ENCODE measurements at places on chromosomes 16 and 17. TPM values are rescaled to one million over a fixed set of nuclear protein-coding genes. Genes with fewer than 3 reads are reported as not detected.

DNA sequence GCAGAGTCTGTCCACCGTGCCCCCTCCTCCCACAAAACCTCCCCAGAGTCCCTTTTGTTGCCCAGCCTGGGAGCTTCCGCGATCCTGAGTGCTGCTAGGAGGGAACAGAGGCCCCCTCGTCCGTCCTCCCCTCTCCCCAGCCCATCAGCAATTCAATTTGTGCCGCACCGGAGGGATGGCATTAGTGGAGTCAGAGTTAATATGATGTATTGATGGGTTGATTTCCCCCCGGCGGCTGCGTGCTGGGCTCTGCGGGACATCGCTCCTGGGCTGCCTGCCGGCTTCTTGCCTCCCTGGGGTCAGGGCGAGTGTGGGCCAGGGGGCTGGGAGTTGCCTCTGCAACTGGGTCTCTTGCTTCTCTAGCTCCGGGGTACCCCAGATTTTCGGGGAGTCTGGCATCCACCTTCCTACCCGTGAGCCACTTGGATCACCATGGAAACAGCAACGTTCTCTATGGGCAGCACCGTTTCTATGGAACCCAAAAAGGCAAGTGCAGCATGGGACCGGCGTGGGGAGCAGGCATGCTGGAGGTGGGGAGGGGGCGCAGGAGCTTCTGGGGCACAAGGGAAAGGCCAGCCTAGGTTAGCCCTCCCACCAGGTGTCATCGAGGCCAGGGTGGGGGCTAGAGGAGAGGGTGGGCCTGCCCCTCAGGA, 42.9 kb downstream of the BAHCC1 start:
- H3K36me3 ChIP-seq: no peaks in the 10 kb centered on the region
- no peak for DNase-seq
- H3K4me3 ChIP-seq: no peak overlapping the region
- H3K27me3 ChIP-seq: no peaks in the 10 kb centered on the region
- H3K27ac ChIP-seq: no peak overlapping the region
- no peaks in the 10 kb centered on the region for H3K4me1 ChIP-seq

DNA sequence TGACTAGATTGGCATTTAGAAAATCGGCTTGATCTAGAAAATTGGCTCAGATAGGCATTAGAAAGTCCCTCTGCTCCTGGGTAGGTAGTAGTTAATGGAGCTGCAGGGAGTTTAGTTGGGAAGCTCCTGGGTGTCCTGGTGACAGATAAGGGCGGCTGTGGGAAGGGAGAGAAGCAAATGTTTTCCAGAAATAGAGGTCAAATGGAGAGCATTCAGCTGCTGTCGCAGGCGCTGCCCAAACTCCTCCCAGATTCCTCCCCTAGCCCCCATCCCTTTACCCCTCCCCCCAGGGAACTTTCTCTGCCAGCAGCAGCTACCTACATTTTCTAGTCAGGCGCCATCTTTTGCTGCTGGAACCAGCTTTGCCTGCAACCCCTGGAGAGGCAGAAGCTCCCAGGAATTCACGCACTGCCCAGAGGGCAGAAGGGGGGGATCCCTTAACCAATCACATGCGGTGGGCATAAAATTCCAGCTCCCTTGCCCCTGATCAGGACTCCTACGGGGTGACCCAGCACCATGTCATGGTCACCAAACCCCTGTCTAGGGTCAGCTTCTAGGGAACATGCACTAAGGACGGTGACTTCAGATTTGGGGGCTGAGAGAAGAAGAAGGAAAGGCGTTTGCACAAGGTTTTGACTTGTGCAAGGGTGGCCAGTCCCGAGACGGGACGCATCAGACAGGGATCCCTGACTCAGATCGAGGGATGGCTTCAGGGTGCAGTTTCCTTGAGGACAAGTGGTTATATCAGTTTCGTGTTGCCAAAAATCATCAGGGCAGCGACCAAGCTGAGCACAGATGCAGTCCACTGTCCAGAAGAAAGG, 43.8 kb downstream of the SOCS1 start:
- H3K4me1 ChIP-seq: peaks cover 4% of the 10 kb centered on the region
- H3K36me3 ChIP-seq: no peaks in the 10 kb centered on the region
- H3K27ac ChIP-seq: no peak overlapping the region
- DNase-seq: no peak
- no peak overlapping the region for H3K4me3 ChIP-seq

GRCh38 chr16:30666681-30667080, 8.4 kb downstream of the FBRS start:
- no peak overlapping the region for H3K4me3 ChIP-seq
- H3K27ac ChIP-seq: no peak overlapping the region
- peaks cover 16% of the 10 kb centered on the region for H3K36me3 ChIP-seq
- no peaks in the 10 kb centered on the region for H3K27me3 ChIP-seq
- no peak for DNase-seq

DNA sequence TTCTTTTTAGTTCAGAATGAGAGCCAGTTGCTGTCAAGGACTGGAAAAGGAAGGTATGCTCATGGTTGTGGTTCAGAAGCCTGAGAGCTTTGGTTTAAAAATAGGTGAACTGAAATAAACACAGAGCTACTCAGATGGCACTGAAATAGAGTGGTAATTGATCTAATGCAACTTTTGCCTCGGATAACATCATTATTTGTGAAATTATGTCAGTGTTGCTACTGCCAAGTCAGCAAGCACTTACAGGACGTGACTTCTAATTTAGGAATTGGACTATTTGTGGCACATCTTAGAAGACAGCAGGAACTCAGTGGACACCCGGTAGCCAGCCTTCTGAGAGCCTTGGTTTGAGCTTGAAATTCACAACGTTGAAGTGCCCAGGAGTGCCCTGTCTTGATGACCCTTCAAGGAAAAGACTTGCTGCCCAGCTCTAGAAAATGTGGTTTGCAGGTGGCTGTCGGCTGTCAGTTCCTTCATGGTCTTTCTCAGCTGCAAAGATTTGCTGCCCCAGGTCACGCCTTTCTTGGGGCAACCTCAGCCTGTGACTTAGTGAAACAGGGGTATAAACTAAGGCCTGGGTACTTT, 42.0 kb upstream of the XYLT1 start:
- no peaks in the 10 kb centered on the region for H3K36me3 ChIP-seq
- H3K27ac ChIP-seq: no peak overlapping the region
- H3K27me3 ChIP-seq: no peaks in the 10 kb centered on the region
- H3K4me1 ChIP-seq: no peaks in the 10 kb centered on the region

GRCh38 chr16:85098565-85098964, 13.7 kb downstream of the CIBAR2 start:
- no peaks in the 10 kb centered on the region for H3K36me3 ChIP-seq
- no peak overlapping the region for H3K4me3 ChIP-seq
- peaks cover 4% of the 10 kb centered on the region for H3K4me1 ChIP-seq
- peaks cover 3% of the 10 kb centered on the region for H3K27me3 ChIP-seq
- H3K27ac ChIP-seq: no peak overlapping the region

UMOD gene
- not detected for total RNA-seq

GRCh38 chr16:69626256-69626655, 60.5 kb downstream of the NFAT5 start:
- no peak for DNase-seq
- H3K4me3 ChIP-seq: no peak overlapping the region
- H3K36me3 ChIP-seq: peaks cover 12% of the 10 kb centered on the region
- peaks cover 4% of the 10 kb centered on the region for H3K4me1 ChIP-seq

- H3K27me3 ChIP-seq: peaks cover 6% of the 10 kb centered on the region
- no peak for DNase-seq
- peaks cover 21% of the 10 kb centered on the region for H3K4me1 ChIP-seq
These were observed 29.2 kb downstream of the ABCC3 start for GRCh38 chr17:50663812-50664374.

GRCh38 chr17:2595716-2596115, 2.3 kb downstream of the PAFAH1B1 start:
- H3K27me3 ChIP-seq: no peaks in the 10 kb centered on the region
- H3K36me3 ChIP-seq: peaks cover 3% of the 10 kb centered on the region
- H3K4me1 ChIP-seq: peaks cover 27% of the 10 kb centered on the region
- peak overlapping the region; percentile 97 for H3K27ac ChIP-seq
- H3K4me3 ChIP-seq: peak overlapping the region; percentile 100
- DNase-seq: no peak

RDM1 gene
- total RNA-seq: 3.9 TPM

DNA sequence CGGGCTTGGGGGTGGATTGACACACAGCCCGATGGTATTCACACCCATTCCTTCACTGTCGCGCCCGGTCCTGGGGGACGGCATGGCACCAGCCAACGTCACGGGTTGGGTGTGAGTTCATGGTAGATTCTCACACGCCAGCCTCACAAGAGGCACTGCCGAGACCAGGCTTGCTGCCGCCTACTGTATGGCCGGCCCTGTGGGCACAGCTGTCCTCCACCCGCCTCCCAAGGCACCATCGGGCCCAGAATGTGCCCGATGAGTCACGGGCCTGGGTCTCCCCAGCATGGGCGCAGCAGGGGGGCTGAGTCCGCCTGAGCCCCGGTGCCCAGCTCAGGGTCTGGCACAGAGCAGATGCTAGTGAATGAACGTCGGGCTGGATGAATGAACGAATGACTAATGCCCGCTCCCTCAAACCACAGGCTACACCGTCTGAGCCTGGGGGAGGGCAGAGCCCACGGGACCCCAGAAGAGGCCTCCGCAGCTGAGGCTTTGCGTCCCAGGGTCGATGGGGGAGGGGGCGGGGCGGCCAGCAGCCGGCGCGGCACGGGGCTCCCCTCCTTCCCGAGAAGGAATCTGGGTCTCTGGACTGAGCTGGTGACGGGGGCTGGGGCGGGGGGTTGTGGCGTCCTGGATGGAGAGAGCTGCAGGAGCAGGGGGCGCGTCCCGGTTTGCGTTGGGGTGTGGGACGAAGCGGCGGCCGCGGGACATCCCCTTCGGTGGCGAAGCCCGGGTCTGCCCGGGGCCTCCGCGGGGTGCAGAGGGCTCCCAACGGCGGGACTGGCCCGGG, 829 bp downstream of the PITPNM3 start:
- peaks cover 60% of the 10 kb centered on the region for H3K27me3 ChIP-seq
- H3K4me1 ChIP-seq: peaks cover 28% of the 10 kb centered on the region

LRRC75A gene
- 2.9 TPM for total RNA-seq

DNA sequence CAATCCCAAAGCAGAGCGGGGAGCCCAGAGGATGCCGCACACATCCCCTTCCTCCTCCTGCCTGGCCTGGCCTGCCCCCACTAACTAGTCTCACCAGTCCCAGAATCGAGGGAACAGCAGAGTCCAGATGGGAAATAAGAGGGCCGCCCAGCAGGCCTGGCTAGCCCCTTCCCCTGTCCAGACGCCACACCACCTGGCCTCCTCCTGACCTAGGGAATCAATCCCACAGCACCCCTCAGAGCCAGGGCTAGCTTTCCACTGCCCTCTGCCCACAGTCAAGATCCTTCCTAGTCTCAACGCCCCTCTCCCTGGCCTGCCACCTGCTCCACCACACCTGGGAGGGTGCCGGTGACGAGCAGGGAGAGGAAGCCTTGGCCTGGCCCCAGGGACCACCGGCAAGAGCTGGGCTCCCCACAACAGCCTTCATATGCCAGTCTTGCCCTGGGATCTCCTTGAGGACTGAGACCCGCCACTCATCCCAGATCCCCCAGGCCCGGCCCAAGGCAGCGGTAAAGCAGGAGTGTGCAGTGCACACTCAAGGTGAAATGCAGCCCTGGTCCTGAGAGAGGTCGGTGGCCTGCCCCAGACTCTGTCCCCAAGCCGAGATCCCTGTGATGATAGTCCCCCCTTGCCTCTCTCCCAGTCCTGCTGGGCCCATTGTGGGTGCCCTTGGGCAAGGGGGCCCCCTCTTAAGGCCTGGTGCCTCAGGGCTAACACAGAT, 27.9 kb downstream of the KATNB1 start:
- DNase-seq: no peak
- peaks cover 6% of the 10 kb centered on the region for H3K36me3 ChIP-seq
- no peaks in the 10 kb centered on the region for H3K27me3 ChIP-seq
- peak overlapping the region; percentile 61 for H3K27ac ChIP-seq

TMC6 gene
- total RNA-seq: 122 TPM

DNA sequence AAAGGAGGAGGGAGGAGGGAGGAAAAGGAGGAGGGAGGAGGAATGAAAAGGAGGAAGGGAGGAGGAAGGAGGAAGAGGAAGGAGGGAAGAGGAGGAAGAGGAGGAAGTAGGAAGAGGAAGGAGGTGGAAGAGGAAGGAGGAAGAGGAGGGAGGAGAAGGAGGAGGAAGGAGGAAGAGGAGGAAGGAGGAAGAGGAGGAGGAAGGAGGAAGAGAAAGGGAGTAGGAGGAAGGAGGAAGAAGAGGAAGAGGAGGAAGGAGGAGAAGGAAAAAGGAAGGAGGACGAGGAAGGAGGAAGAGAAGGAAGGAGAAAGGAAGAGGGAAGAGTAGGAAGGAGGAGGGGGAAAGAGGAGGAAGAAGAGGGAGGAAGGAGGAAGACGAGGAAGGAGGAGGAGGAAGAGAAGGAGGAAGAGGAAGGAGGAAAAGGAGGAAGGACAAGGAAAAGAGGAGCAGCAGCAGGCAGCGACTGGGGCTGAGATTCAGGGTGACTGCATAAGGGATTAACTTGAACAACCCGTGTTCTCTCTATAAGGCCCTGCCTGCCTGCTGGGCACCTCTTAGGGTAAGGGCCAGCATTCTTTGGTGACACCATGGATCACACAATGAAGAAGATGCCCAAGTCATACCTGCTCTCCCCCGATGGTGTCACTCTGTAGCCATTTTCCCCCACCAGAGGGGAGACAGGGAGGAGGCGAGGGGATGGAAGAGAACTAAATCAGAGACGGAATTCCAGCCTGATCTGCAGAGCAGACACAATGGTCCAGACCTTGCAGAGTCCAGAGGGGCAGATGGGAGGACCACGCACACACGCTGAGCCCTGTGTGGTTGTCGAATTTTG, 1.4 kb upstream of the IL34 start:
- H3K4me1 ChIP-seq: no peaks in the 10 kb centered on the region
- H3K4me3 ChIP-seq: no peak overlapping the region
- H3K36me3 ChIP-seq: no peaks in the 10 kb centered on the region

DNA sequence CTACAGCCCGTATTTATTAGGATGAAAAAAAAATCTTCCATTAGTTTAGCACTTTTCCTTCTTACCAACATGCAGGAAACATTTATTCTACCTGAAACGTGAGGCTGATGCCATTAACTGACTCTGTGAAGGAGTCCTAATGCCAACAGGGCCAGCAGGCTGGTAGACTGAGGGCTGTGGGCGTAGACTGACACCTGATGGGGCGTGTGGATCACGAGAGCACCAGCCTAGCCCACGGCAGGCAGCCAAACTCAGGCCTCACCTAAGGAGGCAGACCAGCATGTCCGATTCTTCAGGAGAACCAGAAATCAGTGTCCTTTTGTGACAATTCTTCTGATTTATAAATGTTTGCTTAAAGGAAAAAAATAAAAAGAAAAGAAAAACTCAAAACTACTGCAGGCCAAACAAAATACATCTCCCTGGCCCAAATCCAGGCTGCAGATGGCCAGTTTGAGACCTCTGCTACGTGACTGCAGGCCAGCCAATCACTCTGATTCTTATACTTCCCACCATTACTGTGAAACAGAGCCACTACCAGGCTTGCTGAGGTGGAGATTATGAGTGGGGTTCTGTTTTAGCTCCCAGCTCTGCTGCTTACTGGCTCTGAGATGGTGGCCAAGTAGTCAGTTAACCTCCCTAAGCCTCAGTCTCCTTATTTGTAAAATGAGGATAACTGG, 66.5 kb downstream of the GNAO1 start:
- peaks cover 11% of the 10 kb centered on the region for H3K4me1 ChIP-seq
- no peak for DNase-seq
- no peak overlapping the region for H3K4me3 ChIP-seq
- no peaks in the 10 kb centered on the region for H3K36me3 ChIP-seq
- H3K27ac ChIP-seq: no peak overlapping the region

Data from type B pancreatic cell (in vitro differentiated cells).